ENCODE measurements at places on chromosomes 2 and 18. TPM values are rescaled to one million over a fixed set of nuclear protein-coding genes. Genes with fewer than 3 reads are reported as not detected.

CDH2 gene
- polyA plus RNA-seq: not detected

ABHD1 gene
- 1.5 TPM for polyA plus RNA-seq

THAP4 gene
- 29.4 TPM for polyA plus RNA-seq

GAL3ST2 gene
- polyA plus RNA-seq: not detected

MOCOS gene
- polyA plus RNA-seq: not detected

ZNG1B gene
- polyA plus RNA-seq: 15.2 TPM

RFX8 gene
- not detected for polyA plus RNA-seq

ORMDL1 gene
- polyA plus RNA-seq: 113 TPM
